Activated CD4-positive, CD25-positive, alpha-beta regulatory T cell (primary cell): ENCODE measurements at places on chromosomes 4 and X.

DNA sequence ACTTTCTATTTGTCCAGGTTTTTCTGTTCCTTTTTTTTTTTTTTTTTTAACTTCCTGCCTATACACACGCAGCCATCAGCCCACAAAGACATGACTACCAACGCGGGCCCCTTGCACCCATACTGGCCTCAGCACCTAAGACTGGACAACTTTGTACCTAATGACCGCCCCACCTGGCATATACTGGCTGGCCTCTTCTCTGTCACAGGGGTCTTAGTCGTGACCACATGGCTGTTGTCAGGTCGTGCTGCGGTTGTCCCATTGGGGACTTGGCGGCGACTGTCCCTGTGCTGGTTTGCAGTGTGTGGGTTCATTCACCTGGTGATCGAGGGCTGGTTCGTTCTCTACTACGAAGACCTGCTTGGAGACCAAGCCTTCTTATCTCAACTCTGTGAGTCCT is 2.1 kb downstream of the EBP start:
- no peak for DNase-seq

- DNase-seq = no peak
These were observed 373 bp upstream of the SMIM43 start for GRCh38 chr4:121765368-121765705.

DNA sequence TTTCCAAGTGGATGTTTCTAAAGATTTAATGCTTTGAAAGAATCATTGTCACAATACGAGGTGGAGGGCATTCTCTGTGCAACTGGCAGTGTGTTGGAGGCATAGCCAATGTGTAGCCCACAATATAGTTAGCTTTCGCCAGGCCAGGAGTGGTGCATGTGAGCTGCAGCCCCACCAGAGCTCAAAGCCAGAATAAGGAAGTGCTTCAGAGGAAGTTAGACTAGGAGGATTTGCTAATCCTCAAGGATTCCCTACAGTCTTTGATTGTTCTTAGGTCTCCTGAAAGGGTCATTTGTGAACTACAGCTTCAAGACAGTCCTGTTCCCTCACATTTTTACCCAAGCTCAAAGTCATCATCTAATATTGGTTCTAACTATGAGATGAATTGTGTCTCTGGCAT is 16.4 kb downstream of the TRPC5OS start:
- DNase-seq = no peak

GRCh38 chr4:138327338-138327737 is 85.2 kb upstream of the SLC7A11 start:
- no peak for DNase-seq

DNA sequence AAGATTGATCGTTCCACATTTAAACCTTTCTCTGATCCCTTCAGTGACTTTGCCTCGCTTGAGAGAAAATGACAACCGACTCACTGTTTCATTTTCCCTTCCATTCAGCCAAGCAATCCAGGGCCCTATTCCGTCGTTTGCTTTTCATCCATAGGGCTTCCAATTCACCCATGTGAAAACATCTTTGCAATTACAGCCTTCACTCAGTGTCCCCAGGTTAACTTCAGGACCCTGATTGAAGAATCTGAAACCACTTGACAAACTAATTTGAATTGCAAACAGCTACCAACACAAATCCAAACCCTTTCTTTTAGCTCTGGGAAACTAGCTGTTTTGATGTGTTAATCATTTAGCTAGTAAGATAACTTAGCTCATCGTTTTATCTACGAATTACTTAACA is 120.2 kb upstream of the FAM9C start:
- DNase-seq = no peak

DNA sequence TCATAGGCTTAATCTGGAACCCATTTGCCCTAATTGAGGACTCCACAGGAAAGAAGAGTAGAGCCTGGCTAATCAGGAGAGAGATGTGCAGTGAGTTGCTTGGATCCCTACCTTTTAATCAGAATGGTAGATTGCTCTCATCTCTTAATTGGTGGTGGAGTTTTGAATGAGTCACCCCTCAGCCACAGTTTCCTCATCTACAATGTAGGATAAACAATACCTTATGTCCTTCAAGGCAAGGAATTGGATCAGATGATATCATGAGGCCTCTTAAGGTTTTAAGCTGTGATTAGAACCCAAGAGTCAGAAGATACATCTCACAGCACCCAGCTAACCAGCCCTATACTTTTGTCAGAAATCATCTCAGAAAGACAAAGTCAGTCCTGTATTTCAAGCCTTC is 39.1 kb downstream of the PDGFRA start:
- no peak for DNase-seq

GRCh38 chrX:37871626-37872302 is 24.4 kb upstream of the DYNLT3 start:
- no peak for DNase-seq

DNA sequence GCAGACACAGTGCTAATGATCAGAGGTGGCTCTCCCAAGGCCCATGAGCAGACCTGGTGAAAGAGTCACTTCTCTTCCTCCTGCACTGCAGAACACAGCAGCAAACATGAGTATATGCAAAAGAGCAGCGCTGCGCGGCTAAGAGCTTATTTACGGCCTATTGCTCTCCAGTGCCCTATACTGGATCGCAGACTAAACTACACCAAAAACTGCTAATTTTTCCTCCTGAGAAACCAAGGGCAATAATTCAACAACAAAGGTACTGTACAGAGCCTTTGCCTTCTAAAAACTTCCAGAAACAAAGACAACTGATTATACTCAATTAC is 702.5 kb downstream of the ARAP2 start:
- DNase-seq = no peak

GRCh38 chrX:70088751-70089150 is 26.5 kb downstream of the OTUD6A start:
- DNase-seq = no peak

- DNase-seq = no peak
These were observed 32.7 kb downstream of the NFKB1 start for GRCh38 chr4:102533904-102534303.

GRCh38 chr4:120509719-120510118 is 412.8 kb downstream of the PRDM5 start:
- no peak for DNase-seq

GRCh38 chr4:2462218-2462991 is 6.5 kb upstream of the RNF4 start:
- peak; percentile 19 for DNase-seq

- DNase-seq = no peak
These were observed 626.5 kb upstream of the GALNTL6 start for GRCh38 chr4:171186700-171187099.

GRCh38 chr4:183888564-183888963 is 16.5 kb upstream of the STOX2 start:
- no peak for DNase-seq

- DNase-seq = no peak
These were observed 39.4 kb downstream of the NOCT start for GRCh38 chr4:139054791-139055505.

GRCh38 chr4:113382704-113383103 is 333.3 kb downstream of the ANK2 start:
- DNase-seq = no peak

- DNase-seq = no peak
These were observed 20.5 kb upstream of the FAM193A start for GRCh38 chr4:2515830-2516550.

DNA sequence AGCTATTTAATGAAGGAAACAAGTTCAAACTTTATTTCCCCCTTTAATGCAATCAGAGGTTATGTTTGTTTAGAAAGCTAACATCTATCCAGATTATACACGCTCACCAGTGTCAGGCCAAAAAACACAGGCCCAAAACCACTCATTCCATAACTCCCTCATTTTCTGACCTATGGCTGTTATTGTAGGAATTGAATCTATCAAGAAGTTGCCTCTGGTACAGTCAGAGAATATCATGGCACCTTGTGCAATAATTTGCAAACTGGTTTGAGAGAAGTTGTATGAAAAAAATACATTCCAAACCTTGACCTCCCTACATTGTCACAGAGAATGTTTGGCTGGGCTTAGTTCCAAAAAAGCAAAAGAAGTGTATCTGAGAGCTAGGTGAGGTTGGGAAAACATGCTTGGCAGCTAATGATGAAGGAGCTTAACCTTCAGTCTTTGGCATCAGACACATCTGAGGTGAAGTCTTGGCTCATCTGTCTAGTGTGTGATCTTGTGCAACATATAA is 591.0 kb downstream of the ANKRD50 start:
- DNase-seq = no peak
